ENCODE measurements at places on chromosomes 5 and 9.

GRCh38 chr9:71897577-71897976 lies 13.4 kb downstream of the ABHD17B start:
- DNase-seq, result peak; percentile 65

DNA sequence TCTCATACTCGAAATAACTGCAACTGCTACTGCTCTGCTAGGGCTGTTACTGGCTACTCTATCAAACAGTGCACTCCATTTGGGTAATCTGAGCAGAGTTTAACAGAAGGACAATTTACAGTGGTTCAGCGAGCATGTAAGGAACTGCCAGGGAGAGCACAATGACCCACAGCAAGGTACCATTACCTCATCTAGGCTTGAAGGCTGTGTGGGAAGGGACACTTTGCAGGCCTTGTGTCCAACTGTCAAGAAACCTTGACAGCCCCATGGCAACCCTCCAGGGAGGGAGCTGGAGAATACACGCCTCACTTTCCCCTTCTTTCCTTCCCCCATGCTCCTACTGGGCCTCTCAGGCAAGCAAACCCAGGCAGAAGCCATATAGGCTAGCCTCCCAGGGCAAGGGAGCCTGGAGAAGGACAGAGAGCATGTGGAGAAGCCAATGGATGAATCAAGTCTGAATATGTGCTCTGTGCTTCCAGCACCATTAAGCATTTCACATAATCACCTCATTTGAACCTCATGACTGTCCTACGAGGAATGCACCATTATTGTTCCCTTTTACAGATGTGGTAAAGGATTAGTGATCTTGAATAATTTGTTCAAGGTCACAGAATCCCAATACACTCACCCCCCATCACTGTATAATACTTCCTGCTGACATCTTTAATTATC lies 49.9 kb upstream of the JAK2 start:
- no peak for DNase-seq

DNA sequence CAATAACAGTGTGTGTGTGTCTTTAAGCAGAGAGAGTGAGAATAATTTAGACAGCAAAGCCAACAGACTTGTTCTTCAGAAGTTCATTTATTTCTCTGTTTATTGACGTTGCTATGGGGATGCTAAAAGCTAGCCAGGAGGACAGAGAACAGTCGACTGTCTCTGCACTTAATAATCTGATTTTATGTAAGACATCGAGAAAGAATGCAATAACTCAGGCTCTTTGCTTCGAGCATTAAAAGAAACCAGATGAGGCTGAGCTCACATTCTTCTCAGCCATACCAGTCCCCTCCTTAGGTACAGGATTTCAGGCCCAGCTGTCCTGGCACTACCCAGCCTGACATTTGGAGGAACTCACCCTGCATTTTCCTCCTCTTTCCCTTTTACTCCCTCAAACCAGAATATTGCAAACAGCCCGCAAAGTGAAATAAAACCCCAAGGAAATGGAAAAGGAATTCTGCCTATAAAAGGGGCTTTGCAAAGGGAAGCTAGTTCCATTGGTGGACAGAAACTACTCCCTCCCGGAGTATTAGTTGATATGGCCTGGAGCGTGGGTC lies 44.5 kb upstream of the DPYSL3 start:
- DNase-seq, result no peak

DNA sequence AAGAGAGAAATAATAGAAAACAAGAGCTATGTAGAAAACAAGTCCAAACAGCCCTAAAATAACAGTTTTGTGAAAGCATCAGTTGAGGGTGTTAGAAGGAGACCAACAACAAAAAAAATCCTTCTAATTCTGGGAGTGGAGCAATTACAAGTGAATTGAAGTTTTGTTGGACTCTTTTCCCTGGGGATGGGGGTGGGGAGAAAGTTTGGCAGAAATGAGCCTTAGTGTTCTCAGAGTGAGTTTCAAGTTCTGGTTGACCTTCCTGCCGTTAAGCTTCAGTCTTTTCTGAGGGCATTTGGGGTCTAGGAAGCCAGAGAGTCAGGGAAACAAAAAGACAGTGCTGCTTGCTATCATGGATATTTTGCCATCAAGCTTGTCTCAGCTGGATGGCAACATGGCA lies 106.3 kb upstream of the TRIM32 start:
- no peak for DNase-seq

DNA sequence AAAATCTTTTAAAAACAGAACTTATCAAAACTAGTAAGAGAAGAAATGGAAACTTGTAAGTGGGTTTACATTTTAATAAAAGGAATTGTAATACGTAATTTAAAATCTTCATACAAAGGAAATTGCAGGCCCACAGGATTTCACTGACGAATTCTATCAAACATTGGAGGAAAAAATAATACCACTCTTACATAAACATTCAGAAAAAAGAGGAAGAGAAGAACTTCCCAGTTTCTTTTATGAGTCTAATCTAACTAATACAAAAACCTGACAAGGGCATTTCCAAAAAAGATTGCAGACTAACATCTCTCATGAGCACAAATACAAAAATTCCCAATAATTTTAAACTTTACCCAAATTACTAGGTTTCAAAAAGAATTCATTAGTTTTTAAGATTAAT lies 149.0 kb downstream of the RANBP17 start:
- no peak for DNase-seq

DNA sequence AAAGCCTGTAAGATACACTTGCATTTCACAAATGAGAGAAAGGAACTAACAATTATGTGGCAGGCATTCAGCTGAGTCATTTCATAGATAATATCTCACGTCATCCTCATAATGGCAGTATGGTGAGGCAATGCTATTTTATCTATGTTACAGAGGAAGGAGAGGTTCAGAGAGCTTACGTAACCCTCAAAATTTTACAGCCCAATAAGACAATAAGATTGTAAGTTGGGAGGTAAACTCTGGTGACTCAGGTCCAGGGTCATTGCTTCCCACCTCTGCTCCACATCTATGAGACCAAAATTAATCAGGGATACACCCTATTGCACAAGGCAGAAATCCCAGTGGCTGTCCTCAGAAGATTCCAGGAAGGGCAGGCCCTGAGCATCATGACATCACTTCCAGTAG lies 309.7 kb downstream of the NSG2 start:
- DNase-seq, result no peak
